Erythroblast (primary cell): ENCODE measurements at places on chromosomes 11 and 22.
A peak's percentile ranks its signal among the peaks of the same experiment; 100 is the strongest.

DNA sequence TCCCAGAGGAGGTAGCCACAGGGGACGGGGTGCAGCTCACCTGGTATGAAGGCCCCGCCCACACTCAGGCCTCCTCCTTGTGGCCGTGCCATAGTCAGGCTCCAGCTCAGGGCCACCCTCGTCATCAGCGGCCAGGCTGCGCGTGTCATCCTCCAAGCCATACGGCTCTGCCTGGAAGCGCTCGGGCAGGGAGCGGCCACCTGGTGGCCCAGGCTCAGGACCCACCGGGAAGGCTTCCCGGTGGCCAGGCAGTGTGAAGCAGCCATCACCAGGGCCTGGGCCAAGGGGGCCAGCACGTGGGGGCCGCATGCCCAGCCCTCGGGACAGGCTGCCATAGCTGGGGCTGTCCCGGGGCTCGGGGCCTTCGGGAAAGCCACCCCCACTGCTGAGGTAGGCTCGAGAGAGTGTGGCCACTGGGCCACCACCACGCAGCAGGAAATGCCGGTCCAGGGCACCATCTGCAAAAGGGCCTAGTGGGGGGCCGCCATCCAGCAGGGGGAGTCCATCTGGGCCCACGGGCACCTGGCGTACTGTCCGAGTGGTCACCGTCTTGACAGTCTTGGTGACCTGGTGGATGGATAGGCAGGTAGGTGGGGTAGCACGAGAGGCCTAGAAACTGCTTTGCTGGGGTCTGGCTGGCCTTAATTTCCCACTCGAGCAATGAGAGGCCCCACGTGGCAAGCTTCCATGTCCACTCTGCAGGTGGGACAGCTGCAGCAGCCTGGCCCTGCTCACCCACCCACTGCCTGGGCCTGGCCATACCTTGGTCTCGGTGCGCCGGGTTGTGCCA, 35.3 kb downstream of the ARVCF start:
- no peak for DNase-seq

- no peak for DNase-seq
Observed at GRCh38 chr22:33860386-33860785, 59.9 kb downstream of the LARGE1 start.

GRCh38 chr11:101331411-101331810, 201.8 kb upstream of the PGR start:
- no peak for DNase-seq

DNA sequence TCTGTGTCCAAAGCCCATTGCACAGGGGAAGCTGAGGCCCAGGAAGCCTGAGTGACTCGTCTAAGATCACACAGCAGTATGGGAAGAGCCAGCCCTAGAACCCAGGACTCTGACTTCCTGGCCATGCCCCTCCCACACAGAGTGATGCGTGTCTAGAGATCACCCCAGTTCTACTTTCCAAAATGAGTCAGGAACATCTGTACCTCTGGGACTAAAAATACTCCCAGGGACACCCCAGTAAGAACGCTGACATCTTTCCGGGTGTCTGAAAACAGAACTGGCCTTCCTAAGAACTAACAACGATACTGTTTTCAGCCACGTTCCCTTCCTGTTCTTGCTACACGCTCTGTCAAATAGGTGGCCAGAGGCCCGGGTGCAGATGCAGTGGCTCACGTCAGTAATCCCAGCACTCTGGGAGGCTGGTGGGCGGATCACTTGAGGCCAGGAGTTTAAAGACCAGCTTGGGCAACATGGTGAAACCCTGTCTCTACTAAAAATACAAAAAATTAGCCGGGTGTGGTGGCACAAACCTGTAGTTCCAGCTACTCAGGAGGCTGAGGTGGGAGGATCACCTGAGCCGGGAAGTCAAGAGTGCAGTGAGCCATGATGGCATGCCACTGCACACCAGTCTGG, 21.7 kb upstream of the PDGFB start:
- no peak for DNase-seq

- no peak for DNase-seq
Observed at GRCh38 chr22:24442352-24442744, 14.9 kb downstream of the ADORA2A start.

- peak; percentile 53 for DNase-seq
Observed at GRCh38 chr11:95145430-95146060, 55.9 kb downstream of the ENDOD1 start.

DNA sequence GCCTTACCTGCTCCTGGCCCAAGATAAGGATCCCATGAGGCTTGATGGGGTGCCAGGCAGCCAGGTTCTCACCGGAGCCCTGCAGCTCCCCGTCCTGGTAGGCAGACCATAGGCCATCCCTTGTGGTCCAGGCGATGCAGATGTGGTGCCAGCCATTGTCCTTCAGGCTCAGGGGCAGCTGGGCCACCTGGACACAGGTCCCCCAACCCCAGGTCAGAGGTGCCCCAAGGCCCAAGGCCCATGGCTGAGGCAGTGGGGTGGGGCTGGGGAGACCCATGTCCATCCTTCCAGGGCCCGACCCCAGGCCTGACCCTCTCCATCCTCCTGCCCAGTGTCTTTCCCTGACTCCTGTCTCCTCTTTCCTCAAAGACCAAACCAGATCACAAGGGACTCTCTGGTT, 20.8 kb downstream of the NPTXR start:
- no peak for DNase-seq

DNA sequence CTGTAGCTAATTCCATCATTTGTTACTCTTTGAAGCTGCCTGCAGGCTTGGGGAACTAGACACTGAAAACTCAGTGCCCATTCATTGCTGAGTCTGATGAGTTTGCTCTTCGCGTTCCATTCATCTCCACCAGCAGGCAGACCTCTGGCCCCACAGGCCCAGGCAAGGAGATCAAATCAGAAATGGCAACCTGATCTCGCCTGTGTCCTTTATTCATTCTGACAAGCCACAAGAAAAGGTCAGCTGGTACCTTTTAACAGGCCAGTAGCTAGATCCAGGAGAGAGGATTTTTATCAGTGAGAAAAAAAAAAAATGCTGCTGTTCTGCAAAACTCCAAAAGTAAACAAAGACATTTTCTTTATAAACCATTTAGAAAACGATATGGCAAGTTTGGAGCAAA, 742.5 kb downstream of the ETS1 start:
- DNase-seq = no peak

DNA sequence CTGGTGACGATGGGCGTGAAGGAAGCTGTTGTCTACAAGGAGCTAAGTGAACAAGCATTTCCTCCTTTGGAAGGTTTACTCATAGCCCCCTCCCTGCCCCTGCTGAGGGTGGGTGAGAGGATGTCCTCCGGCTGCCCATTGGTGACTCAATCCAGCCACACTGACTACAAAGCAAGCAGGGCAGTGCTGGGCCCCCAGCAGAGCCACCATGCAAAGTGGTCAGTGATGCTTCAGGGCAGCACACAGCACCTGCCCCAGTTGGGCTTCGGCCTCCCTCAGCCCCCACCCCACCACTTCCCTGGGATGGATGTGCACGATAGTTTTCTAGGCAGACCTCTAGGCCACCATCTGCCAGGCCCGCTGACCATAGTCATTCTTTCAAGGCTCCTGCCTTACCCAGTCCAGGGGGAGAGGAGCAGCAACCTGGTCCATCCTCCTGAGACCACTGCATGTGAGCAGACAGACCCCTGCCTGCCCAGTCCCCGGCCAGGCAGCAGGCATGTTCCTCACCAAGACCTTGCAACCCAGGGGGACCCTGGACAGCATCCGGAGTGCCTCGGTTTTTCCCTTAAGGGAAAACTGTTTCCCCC, 125.1 kb downstream of the BCR start:
- DNase-seq = no peak

GRCh38 chr11:4459500-4459899, 10.4 kb downstream of the OR52K2 start:
- DNase-seq = no peak

- DNase-seq = no peak
Observed at GRCh38 chr22:17629641-17630040, 1.1 kb upstream of the ATP6V1E1 start.

GRCh38 chr11:70737816-70738630, 339.7 kb downstream of the CTTN start:
- no peak for DNase-seq

DNA sequence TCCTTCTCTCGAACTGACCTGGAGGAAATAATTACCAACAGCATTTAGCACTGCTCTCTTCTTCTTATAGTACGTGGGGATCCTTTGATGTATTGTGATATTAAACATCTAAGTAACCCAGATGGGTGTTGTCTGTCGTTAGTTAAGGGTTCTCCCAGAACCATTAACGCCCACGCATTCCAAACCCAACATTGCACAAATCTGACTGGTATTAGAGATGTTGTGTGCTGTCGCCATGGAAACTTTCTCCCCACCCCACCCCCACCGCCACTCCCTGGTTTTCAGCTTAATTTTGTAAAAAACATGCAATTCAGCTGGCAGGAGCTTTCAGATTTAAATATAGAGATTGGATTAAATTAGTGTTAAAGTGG, 1495.2 kb downstream of the TBC1D22A start:
- no peak for DNase-seq

DNA sequence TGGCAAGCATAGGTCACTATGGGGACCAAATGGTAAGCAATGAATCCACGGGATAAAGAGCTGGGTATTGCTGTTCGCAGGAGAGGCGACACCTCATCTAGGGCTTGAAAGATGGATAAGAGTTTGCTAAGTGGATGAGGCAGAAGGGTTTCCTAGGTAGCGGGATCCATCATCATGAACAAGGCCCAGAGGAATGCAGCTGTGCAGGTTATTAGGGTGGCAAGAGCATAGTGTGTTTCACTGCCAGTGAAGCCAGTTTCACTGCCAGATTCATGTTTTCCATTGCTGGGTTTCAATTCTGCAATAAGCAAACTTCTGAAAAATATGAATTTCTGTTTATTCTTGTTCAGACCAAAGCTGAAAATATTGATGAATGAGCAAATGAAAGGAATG, 27.2 kb downstream of the WEE1 start:
- no peak for DNase-seq

- no peak for DNase-seq
Observed at GRCh38 chr11:3809624-3809928, 1.2 kb downstream of the PGAP2 start.

- no peak for DNase-seq
Observed at GRCh38 chr11:26943636-26944035, 50.3 kb upstream of the FIBIN start.

- peak; percentile 86 for DNase-seq
Observed at GRCh38 chr22:37552524-37553163, 7.6 kb upstream of the CDC42EP1 start.

DNA sequence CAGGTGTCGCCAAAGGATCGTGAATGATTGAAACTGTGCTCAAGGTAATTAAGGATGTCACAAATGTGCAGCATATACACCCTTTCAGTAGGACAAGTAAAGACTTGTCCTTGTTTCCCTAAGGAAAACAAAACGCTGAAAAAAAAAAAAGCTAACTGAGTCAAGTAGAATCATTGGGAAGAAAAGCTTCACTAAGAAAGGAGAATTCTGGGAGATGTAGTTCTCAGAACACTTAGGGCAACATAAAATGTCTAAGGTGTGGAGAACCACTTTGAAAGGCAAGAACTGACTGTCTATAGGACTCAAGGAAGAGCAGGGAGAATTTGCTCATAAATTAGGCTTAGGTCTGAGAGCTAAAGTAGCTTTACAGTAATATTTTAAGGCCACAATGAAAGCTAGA, 2.9 kb upstream of the OR5T1 start:
- no peak for DNase-seq

- no peak for DNase-seq
Observed at GRCh38 chr22:50281384-50281760, 11.2 kb upstream of the MAPK11 start.

- no peak for DNase-seq
Observed at GRCh38 chr11:47171061-47171838, 5.4 kb downstream of the ARFGAP2 start.

DNA sequence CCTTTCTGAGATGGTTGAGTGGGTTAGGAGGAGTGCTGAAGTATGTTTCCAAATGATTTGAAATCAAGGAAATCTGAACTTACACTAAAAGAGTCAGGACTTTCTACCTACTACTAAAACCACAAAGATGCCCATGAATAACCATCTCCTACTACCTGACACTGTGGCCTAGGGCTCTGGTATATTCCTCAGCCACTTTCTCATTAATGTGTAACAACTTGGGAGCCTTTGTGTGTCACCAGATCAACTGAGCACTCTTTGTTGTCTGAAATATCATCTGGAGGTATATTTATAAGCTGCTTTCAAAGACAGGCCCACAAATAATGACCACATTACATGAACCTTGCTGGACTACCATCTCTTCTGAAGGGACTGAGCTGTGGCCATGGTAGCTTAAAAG, 43.9 kb downstream of the RELT start:
- no peak for DNase-seq

GRCh38 chr11:76629116-76629852, 41.3 kb downstream of the LRRC32 start:
- DNase-seq = no peak

DNA sequence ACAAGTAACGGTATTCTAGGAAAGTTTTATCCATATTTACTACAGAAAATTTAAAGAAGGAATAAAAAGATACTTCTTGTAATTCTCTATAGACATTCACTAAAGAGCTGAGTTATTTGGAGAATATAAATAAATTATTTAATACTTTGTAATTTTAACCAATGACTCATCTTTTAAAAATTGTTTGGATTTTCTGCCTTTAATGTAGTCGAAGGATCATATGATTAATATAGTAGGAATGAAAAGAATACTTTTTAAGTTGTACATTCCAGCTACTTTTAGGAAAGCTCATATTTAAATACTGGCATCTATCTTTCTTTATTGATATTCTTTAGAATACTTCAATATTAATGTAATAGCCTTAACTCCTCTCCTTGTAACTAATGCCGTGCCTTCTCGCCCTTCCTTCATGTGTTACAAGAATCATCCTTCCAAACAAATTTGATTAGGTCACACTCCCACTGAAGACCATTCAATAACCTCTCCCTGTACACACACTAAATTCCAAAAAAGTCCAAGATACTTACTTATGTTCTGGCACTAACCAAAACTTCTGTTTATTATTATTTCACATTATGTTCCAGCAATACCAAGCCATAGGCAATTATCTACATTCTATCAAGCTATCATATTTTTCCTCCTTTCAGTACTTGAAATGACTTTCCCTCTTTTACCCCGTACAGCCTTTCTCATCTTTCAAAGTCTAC, 501.9 kb downstream of the CNTN5 start:
- DNase-seq = no peak

DNA sequence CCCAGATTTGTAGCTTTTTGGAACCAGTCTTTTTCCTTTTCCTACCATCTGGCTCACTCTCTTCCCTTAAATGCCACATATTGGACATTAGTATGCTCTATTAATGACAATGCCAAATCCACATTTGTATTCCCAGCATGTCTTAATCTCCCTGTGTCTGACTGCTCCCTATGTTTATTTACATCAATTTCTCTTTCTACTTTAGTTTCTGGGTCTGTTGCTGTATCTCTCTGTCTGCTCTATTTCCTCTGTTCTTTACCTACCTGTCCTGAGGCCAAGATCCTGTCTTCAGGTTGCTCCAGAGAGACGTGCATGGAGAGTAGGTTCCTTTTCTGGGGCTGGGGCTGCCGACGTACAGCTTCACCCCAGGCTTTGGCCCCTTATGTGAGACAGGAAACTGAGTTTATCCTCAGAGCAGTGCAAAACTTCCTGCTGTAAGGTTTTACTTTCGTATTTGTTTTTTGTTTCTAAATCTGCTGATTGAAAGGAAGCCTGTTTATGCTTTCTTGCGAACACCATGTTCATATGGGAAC, 25.6 kb downstream of the OR2AG2 start:
- DNase-seq = no peak
